Osteoblast (primary cell): ENCODE measurements at places on chromosomes 11 and 22. TPM values are rescaled to one million over a fixed set of nuclear protein-coding genes. Genes with fewer than 3 reads are reported as not detected.

Gene LGR4
- total RNA-seq, result 56.1 and 96.9 TPM in 2 replicates

Gene CDC42BPG
- under 0.01 and 0.29 TPM in 2 replicates for total RNA-seq

Gene GSTT2B
- total RNA-seq, result 2.4 and 13.8 TPM in 2 replicates

- no peak for DNase-seq
Measured at GRCh38 chr11:125609545-125609944, 15.4 kb upstream of the CHEK1 start.

DNA sequence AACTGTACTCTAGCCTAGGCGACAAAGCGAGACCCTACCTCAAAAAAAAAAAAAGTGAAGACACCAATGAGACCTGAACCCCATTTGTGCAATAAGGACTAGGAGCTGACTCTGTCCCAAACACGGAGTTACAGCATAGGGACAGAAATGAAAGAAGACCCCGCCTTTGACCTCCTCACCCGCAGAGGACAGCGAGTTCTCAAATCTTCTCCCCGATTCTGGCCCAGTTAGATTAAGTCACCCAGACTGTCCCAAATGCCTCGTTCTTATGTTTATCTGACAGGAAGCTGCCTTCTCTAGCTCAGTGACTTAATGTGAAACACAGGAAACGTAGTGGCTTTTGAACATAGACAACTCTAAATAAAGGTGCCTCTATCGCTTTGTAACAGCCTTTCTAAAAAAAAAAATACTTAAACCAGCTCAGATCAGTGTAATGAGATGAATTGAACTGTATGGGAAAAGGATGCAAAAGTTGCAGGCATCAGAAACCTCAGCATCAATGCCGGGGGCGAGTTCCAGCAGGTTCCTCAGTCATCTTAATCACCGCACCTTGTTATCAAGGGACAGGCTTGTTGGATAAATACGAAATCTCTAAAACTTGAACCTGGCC is 10.6 kb downstream of the MYH9 start:
- no peak for DNase-seq
